PC-3 (cell line): ENCODE measurements at places on chromosomes 13 and 19.

GRCh38 chr13:97298816-97299215 lies 76.7 kb downstream of the MBNL2 start:
- H3K27ac ChIP-seq: no peak overlapping the region
- no peaks in the 10 kb centered on the region for H3K27me3 ChIP-seq
- DNase-seq: no peak
- no peak overlapping the region for H3K4me3 ChIP-seq
- H3K36me3 ChIP-seq: no peaks in the 10 kb centered on the region
- peaks cover 28% of the 10 kb centered on the region for H3K4me1 ChIP-seq

DNA sequence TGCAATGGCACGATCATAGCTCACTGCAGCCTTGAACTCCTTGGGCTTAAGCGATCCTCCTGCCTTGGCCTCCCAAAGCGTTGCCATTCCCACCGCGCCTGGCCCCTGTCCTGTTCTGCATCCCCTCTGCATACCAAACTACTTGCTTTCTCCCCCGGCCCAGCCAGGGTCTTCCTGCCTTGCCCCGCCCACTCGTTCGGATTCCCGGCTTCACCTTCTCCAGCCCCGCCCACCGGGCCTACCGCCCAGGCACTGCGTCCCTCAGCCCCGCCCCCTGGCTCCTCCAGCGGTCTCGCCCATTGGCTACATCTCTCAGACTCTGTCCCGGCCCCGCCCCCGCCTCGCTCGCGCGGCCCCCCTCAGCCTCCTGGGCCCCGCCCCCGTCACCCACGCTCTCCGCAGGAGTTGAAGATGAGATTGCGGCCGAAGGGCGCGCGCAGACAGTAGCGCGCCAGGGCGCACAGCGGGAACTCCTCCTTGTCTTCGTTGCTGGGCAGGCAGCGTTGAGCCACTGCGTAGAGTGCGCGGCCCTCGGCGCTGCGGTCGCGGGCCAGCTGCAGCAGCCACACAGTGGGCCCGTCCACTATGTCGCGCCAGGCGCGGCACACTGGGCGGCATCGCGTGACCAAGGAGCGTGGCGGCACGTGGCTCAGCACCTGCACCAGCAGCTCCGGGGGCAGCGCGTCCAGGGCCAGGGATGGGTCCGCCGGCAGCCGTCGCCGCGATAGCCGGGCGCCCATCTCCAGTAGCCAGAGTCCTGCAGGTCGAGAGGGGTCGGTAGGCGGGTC lies 19.0 kb downstream of the MRPS12 start:
- no peak overlapping the region for H3K27ac ChIP-seq
- no peaks in the 10 kb centered on the region for H3K4me1 ChIP-seq
- no peaks in the 10 kb centered on the region for H3K27me3 ChIP-seq
- H3K4me3 ChIP-seq: no peak overlapping the region
- peak; percentile 20 for DNase-seq
- H3K36me3 ChIP-seq: no peaks in the 10 kb centered on the region

- H3K36me3 ChIP-seq: no peaks in the 10 kb centered on the region
- no peak overlapping the region for H3K4me3 ChIP-seq
- no peaks in the 10 kb centered on the region for H3K27me3 ChIP-seq
- H3K4me1 ChIP-seq: no peaks in the 10 kb centered on the region
These were observed 1097.8 kb downstream of the PCDH17 start for GRCh38 chr13:58729361-58729760.

GRCh38 chr19:19948800-19949199 lies 48.1 kb downstream of the ZNF93 start:
- H3K4me3 ChIP-seq: no peak overlapping the region
- H3K4me1 ChIP-seq: no peaks in the 10 kb centered on the region
- H3K27ac ChIP-seq: no peak overlapping the region
- no peak for DNase-seq
- no peaks in the 10 kb centered on the region for H3K27me3 ChIP-seq

- H3K27me3 ChIP-seq: no peaks in the 10 kb centered on the region
- H3K27ac ChIP-seq: no peak overlapping the region
- peaks cover 7% of the 10 kb centered on the region; the same call in 1 of the 2 replicates for H3K4me1 ChIP-seq
- H3K36me3 ChIP-seq: no peaks in the 10 kb centered on the region
These were observed 753.6 kb downstream of the LIG4 start for GRCh38 chr13:107461751-107462150.

DNA sequence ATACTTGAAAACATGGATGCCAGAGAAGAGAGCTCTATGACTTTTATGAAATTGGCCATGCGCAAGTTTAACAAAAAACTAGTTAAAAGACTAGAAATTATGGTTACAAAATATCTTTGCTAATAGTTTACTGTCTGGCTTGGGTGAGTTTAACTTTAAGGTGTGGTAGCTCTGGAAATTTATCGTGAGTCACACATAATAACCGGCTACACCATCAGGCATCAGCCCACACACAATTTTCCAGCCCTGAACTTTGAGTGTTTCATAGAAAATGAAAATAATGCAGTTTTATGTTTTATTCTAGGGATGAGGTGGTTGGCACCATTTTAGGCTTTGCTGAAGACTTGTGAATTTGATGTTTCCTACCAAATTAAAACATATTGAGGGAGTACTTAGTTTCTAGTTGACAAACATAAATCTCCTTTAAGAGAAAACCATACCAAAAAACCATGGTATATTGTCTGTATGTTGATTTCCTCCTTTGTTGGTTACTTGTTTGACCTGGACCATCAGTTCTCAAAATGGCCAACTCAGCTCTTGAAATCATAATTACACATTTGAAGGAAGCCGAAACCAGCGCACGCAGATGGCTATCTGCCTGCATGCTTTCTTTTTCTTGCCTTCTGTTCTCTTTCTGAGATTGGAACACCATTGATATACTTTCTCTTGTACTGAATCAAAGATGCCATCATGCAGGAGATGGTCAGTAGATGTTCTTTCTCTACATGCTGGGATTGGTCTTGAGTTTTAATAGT lies 125.1 kb downstream of the AKAP11 start:
- H3K27ac ChIP-seq: peak overlapping the region; percentile 43
- peaks cover 12% of the 10 kb centered on the region for H3K4me1 ChIP-seq
- peak; percentile 48 for DNase-seq
- H3K27me3 ChIP-seq: no peaks in the 10 kb centered on the region
- H3K4me3 ChIP-seq: no peak overlapping the region

DNA sequence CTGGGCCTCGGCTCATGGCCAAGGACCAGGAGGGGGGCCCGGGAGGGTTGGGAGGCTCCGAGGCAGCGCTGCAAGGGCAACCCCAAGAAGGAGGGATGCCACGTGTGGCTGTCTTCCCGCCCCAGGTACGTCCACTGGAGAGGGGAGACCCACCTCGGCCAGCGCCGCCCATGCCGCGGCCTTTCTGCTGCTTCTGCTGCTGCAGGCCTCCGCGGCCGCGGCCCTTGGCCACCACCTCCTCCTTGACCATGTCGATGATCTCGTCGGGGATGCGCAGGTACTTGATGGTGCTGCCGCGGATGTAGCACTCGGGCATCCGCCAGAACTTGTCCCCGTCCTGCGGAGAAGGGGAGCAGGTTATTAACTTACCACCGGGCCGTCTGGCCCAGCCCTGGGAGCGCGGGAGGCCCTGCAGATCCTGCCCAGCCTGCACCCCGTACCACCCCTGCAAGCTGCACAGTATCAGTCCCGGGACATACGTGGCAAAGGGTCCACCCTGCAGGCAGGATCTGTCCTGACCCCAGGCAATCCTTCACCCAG lies 13.3 kb downstream of the LSM4 start:
- no peaks in the 10 kb centered on the region for H3K27me3 ChIP-seq
- 0 out of 2 replicates have a peak, but pooled peaks cover 5% of the 10 kb centered on the region for H3K4me1 ChIP-seq
- DNase-seq: no peak

- DNase-seq: no peak
- H3K27me3 ChIP-seq: no peaks in the 10 kb centered on the region
- H3K4me1 ChIP-seq: peaks cover 3% of the 10 kb centered on the region
- no peaks in the 10 kb centered on the region for H3K36me3 ChIP-seq
- no peak overlapping the region for H3K4me3 ChIP-seq
- no peak overlapping the region for H3K27ac ChIP-seq
These were observed 71.6 kb downstream of the SPRYD7 start for GRCh38 chr13:49864509-49864908.

DNA sequence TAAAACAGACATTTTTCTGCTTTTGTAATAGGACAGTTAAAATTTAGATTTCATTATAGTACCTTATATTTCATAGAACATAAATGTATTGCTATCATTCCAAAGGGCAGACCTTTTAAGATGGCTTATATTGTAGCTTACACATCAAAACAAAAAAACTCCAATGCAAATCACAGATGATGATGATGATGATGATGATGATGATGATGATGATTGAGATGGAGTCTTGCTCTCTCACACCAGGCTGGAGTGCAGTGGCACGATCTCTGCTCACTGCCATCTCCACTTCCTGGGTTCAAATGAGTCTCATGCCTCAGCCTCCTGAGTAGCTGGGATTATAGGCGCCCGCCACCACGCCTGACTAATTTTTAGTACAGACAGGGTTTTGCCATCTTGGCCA lies 189.9 kb upstream of the RNF113B start:
- no peak overlapping the region for H3K4me3 ChIP-seq
- H3K27me3 ChIP-seq: no peaks in the 10 kb centered on the region
- no peaks in the 10 kb centered on the region for H3K36me3 ChIP-seq
- H3K4me1 ChIP-seq: no peaks in the 10 kb centered on the region
- DNase-seq: no peak

GRCh38 chr19:56712611-56713276 lies 41.2 kb upstream of the ZNF835 start:
- H3K4me1 ChIP-seq: no peaks in the 10 kb centered on the region
- H3K27me3 ChIP-seq: no peaks in the 10 kb centered on the region
- DNase-seq: no peak
- no peaks in the 10 kb centered on the region for H3K36me3 ChIP-seq
